ENCODE measurements at places on chromosomes 3 and 15.

GRCh38 chr15:74983725-74984231 lies 11.6 kb upstream of the SCAMP5 start:
- no peak for DNase-seq

- DNase-seq, result no peak
Observed at GRCh38 chr3:172142051-172142863, 102.9 kb downstream of the FNDC3B start.

- no peak for DNase-seq
Observed at GRCh38 chr15:90463381-90463780, 66.3 kb upstream of the CRTC3 start.

GRCh38 chr3:62615258-62615849 lies 242.0 kb upstream of the FEZF2 start:
- DNase-seq, result no peak

DNA sequence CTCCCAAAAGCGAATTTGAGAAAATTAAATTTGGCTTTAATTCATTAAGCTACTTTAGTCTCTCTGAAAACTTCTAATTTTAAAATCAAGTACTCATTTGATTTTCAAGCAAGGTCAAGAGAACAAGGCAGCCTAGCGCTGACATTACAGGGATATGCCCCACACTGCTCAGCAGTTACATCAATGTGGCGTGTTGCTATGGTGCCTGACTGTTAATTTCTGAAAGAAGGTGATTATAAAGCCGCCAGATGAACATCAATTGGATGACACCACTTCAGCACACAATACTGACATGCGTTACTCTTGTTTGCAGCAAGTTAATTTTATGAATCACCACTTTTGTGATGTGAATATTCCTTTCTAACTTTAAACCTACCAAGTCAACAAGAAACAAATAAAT lies 284.4 kb downstream of the FOXP1 start:
- DNase-seq, result peak; percentile 19

GRCh38 chr3:116186049-116186448 lies 259.2 kb downstream of the LSAMP start:
- DNase-seq, result no peak

DNA sequence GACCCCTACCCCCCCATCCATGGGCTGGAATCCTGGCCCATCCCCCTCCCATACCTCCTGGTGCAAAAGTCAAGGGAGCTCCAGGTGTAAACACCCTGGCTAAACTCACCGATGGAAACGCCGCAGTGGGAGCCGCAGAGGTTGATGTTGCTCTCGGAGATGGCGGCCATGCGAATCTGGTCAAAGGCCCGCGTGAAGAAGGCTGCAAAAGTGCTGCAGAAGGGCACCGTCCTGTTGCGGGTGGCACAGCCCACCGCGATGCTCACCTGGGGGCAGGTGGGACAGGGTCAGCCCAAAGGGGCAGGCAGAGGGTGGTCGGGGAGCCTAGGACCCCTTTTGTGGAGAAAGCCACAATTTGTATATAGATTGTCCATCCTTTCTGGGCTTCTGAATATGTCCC lies 26.7 kb downstream of the TKT start:
- no peak for DNase-seq

DNA sequence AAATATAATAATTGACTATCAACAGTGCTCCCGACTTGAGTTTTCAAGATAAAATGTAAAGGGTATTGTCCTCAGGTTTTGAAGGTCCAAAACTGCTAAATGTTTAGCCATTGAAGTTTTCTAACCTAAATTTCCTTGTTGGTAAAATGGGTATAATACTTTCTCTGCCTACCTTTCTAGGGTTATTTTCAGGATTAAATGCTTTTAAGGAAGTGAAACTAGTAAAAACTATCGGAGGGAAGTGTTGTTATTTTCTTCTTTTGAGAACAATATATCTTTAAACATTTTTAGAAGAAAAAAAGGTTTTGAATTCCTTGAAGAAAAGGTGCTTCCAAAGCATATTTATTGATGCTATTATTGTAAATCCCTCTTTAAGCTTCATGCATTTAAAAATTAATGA lies 67.3 kb downstream of the FILIP1L start:
- DNase-seq, result no peak

DNA sequence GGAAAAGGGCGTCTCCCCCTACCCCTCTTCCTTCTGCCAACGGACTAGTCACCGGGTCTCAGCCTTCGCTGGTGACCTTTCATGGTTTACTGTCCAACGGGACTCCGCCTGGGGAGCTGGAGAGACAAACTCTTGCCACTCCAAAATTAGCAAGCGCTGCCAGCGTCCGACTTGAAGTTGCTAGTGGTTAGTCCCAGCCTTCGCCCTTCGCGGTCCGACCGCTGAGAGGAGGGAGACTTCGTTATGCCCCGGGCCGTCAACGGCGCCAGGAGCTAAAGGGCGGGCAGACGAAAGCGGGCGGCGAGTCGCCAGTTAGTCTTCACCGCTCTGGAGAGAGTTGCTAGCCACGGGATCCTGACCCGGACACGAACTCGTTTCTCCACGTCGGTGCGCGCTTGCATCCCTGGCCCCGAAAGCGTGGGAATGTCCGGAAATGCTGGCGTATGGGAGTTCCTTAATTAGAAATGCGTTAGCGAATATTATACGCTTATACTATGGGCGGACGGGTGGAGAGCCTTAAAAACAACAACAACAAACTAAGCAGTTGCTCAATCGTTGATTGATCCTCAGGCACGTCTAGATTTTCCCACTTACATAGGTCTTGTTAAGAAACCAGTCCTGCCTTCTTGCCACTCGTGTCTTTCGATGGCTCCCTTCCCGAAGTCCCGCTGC lies 716 bp downstream of the SMC4 start:
- no peak for DNase-seq

GRCh38 chr3:15983693-15984092 lies 185.9 kb upstream of the ANKRD28 start:
- DNase-seq, result no peak

- DNase-seq, result no peak
Observed at GRCh38 chr15:78234515-78235040, at the start of gene ACSBG1. ACSBG1 (minus strand) TSS chr15:78234565; CDS start chr15:78234501, 64 bp downstream.

- no peak for DNase-seq
Observed at GRCh38 chr3:95752199-95752598, 1062.2 kb upstream of the EPHA6 start.

DNA sequence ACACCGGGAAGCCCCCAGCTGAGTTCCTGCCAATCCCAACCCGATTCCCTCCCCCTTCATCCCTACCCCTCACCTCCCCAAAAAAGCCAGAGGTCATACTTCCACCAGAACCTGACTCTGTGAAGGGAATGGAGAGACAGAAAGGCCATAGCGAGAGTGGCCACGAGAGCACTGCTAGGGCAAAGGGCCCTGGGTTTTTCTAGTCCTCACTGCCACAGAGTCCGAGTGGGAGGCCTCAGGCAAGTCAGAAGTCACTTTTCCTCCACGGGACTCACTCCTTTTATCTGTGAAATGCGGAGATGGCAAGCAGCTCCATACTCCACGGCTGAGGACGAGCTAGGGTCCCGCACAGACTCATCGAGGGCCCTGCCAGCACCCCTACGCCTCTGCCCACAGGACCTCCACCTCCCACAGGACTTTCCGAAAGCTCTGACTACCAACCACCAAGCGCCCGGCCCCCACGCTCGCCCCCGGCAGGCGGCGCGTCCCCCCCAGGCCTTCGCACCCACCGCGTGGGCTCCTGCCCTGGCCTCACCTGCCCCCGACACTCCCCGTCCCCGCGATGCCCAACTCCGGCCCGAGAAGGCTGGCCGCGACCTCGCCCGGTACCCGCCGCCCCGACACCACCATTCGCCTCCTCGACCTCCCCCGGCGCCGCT lies 792 bp downstream of the ATP13A3 start:
- DNase-seq, result no peak

DNA sequence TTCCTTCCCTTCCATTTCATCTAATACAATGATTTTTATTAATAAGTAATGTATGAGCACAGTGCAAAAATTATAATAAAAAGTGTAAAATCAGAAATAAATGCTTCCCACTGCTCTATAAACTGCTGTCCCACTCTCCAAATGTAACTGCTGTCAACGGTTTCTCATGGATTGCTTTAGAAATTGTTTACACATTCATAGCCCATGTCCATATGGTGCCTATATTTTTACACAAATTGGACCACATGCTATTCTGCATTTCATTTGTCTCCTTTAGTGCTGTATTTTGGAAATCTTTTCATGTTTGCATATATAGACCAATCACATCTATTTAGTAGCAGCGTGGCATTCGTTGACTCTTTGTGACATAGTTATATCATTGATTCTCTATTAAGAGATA lies 164.7 kb upstream of the SLCO3A1 start:
- DNase-seq, result no peak

DNA sequence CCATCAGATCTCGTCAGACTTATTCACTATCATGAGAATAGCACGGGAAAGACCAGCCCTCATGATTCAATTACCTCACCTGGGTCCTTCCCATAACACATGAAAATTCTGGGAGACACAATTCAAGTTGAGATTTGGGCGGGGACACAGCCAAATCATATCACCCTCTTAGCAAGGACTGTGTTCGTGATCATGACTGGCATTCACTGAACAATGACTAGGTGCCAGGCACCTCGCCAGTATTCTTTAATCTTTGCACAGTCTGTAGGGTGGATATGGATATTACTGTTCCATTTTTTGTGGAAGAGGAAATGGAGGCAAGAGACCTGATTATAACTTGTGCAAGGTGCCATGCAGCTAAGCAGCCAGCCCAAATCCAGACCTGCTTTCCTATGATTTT lies 77.5 kb downstream of the IGF1R start:
- no peak for DNase-seq

- no peak for DNase-seq
Observed at GRCh38 chr3:87309601-87310000, 33.2 kb upstream of the POU1F1 start.
